Stimulated activated CD4-positive, alpha-beta T cell treated with anti-CD3 and anti-CD28 coated beads, Interleukin-15, amount 100 ng/mL, for 48 hours (primary cell): ENCODE measurements at places on chromosomes 16 and 17.

- no peak for DNase-seq
Observed at GRCh38 chr16:84911486-84912216, 91.9 kb downstream of the CRISPLD2 start.

DNA sequence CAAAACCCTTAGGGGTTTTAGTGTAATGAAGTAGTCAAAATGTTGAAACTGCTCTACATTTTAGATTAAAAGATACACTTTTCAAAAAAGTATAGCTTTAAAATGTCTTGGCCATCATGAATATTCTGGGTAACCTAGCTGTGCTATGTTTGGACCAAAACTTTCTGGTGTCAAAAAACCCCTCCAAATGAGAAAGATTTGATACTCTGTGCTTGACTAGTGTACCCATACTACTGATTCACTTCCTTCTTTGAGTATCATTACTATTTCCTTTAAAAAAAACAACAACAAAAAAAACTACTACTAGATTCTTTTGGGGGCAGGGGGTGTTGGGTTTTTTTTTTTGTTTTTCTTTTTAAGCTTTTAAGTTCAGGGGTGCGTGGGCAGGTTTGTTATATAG is 37.3 kb downstream of the PTRH2 start:
- no peak for DNase-seq

DNA sequence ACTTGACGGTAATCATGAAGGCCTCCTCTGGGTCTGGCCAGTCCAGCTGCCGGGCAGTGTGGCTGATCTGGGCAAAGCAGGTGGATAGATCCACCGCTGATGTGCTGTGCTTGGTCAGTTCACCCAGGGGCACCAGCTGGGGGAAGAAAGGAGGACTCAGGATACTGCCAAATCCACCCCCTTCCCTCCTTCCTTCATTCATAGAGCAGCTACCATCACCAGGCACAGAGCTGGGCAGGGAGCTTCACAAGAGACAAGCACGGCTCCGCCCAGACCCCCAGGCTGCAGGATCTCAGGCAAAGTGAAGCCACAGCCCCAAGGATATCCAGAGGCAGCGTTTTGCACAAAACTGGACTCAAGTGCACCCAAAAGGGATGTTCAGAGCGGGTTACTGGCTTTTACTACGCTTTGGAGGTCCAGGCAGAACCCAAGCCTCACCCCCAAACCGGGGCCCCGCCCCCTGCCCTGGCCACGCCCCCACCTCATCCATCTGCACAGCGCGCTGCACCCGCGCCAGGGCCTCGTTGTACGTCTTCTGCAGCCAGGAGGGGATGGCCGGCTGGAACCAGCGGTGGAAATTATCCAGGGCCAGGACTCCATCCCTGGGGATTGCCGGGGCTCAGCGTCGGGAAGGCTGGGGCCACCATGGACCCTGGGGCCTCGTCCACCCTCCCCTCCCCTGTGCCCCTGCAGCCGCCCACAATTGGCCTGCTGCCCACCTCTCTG is 9.1 kb downstream of the UNC13D start:
- no peak for DNase-seq

DNA sequence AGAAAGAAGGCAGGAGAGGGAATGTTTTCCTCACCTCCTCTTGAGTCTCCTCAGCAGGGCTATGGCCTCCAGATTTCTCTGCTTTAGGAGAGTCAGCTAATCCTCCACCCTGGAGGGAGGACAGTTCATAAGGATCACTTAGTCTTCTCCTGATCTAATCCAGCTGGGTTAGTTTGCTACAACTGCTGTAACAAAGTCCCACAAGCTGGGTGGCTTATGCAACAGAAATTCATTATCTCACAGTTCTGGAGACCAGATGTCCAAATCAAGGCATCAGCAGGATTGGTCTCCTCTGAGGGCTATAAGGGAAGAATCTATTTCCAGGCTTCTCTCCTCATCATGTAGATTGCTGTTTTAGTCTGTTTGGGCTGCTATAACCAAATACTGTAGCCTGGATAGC is 40.6 kb upstream of the XYLT1 start:
- no peak for DNase-seq

GRCh38 chr16:50947826-50948225 is 203.2 kb downstream of the SALL1 start:
- no peak for DNase-seq

- DNase-seq: no peak
Observed at GRCh38 chr17:41919165-41919817, 540 bp upstream of the ACLY start.

DNA sequence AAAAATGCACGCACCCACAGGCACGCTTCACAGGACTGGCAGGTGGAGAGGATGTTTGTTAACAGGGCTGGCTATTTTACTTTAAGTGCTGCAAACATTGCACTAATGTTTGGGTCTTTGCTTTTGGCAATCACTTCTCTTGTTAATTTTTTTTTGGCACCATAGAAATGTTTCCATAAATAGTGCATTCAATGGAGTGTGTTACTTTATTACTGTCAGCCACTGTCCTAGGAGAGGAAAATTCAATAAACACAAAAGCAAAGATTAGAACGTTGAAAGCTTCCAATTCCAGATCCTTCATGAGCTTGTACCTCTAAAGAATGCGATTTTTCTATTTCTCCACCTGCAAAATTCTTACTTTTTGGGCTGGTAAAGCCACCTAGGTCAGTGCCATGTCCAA is 743.5 kb downstream of the WWOX start:
- DNase-seq: no peak

GRCh38 chr16:53922807-53923571 is 219.0 kb downstream of the FTO start:
- DNase-seq: no peak

DNA sequence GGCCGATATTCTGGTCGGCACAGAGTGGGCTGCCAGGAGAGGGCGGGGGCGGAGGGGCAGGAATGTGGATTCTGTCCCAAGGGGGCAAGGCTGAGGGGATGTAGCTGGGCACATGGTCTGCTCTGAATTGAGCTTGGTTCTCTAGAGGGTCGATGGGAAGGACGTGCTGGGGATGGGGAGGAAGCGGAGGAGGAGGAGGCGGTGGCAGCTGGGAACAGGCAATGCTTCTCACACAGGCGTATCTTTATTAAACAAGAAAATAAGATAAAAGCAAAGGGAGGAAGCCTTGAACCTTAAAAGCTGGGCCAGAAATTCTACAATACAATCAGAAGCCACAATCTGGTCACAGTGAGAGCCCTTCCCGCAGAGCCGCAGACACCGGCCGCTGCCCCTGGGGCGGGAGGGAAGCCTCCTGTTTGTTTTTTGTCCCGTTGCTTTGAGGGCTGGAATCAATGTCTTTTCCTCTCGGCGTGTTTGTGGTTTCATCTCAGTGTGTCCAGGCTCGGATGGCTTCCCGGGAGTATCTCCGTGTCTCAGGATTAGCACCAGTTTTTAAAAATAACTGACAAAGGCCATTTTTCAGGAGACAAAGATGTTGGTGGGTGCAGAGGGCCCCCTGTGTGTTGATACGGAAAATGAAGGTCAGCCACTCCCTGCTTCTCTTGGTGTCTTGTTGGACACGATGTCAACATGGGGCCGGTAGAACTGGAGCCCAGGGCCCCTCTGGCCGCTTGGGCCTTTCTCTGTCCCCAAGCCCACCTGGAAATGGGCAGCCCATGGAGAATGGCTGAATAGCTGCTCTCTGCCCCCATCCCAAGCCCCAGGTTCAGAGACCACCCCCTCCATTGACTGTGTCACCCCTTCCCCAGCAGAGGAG is 12.3 kb upstream of the SLC7A5 start:
- no peak for DNase-seq

GRCh38 chr16:22421136-22421535 is 46.7 kb upstream of the CDR2 start:
- no peak for DNase-seq

GRCh38 chr17:43636426-43636825 is 25.3 kb downstream of the MEOX1 start:
- no peak for DNase-seq

DNA sequence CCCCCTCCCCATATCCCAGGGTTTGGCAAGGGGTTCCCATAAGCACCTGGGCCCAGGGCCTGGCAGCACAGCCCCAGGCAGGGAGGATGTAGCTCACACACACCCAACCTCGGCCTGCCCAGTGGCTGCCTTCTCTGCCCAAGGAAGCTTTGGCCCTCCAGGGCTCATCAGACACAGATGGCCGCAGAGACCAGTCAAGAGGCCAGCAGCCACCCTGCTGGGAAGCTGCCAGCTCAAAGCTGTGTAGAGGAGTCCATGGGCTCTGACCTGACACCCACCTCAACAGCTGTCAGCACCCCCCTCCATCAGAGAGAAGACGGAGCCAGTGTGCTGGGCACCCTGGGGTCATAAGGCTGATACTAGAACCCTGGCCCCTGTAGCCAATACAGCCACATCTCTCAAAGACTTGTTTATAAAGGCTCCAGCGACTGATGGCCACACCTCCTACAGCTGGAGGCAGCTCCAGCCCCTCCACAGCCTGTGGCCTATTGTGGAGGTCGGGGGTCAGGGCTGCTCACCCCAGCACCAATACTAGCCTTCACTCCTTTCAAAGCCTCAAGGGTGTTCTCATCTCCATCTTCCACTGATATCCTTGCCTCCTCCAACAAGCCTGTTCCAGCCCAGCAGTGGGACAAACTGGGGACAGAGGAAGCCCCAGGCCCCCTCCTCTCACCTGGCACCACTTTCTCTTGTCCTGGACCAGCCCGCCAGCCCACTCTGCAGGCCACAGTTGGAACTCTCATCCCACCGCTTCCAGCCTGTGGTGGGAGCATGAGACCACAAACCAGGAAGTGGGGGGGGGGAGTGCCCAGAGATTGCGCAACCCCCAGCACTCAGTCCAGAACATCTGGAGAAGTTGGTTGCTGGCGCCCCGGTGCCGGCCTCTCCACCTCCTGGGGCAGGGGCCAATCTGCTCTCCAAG is 2.2 kb upstream of the MPG start:
- DNase-seq: no peak

- DNase-seq: no peak
Observed at GRCh38 chr17:40819528-40820125, 2.8 kb downstream of the KRT10 start.

GRCh38 chr16:82655072-82655714 is 28.4 kb downstream of the CDH13 start:
- peak; percentile 44 for DNase-seq

- DNase-seq: no peak
Observed at GRCh38 chr16:15708096-15708495, 58.1 kb downstream of the NDE1 start.

- no peak for DNase-seq
Observed at GRCh38 chr17:51164911-51165679, 1.1 kb upstream of the NME2 start.
